ENCODE measurements at places on chromosomes 5 and 9.

DNA sequence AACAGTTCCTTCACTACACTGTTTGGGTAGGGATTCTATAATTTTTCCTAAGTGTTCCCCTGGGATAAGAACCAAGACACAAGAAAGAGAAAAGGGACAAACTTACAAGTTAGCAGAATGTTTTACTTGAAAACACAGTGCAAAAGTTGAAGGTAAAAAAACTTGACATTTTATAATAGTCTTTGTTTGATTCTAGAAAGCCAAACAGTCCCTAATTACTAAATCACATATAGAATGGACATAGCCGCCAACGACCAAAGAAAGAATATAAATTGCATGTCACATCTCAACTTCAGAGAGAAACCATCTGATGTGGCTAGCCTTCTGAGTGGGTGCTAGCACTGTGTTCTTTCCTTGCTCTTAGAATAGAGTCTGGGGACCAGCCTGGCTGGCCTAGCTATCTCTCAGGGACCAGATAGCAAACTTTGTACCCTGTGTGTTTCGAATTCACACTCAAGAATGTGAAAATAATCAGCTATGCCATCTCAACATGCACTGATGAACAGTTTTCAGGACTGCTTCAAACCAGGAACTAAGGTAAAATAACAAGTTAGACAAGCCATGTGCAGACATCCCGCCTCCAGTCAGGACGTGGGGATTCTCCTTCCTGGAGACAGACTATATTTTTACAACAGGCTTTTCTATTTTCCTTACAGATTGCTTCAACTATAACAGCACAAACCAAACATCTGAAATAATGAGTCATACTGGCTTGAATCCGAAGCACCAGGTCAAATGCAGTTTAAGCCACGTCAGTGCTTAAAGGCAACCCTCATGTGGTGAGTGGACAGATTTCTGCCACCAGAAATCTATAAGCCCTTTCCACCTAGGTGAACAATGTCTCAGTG is 53.7 kb downstream of the LHFPL2 start:
- DNase-seq = peak; percentile 31

DNA sequence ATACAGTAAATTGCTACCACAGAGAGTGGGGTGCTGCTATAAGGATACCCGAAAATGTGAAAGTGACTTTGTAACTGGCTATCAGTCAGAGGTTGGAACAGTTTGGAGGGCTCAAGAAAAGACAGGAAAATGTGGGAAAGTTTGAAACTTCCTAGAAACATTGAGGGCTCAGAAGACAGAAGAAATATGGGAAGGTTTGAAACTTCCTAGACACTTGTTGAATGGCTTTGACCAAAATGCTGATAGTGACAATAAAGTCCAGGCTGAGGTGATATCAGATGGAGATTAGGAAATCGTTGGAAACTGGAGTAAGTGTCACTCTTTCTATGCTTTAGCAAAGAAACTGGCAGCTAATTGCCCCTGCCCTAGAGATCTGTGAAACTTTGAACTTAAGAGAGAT is 1158.6 kb upstream of the CDH6 start:
- no peak for DNase-seq

DNA sequence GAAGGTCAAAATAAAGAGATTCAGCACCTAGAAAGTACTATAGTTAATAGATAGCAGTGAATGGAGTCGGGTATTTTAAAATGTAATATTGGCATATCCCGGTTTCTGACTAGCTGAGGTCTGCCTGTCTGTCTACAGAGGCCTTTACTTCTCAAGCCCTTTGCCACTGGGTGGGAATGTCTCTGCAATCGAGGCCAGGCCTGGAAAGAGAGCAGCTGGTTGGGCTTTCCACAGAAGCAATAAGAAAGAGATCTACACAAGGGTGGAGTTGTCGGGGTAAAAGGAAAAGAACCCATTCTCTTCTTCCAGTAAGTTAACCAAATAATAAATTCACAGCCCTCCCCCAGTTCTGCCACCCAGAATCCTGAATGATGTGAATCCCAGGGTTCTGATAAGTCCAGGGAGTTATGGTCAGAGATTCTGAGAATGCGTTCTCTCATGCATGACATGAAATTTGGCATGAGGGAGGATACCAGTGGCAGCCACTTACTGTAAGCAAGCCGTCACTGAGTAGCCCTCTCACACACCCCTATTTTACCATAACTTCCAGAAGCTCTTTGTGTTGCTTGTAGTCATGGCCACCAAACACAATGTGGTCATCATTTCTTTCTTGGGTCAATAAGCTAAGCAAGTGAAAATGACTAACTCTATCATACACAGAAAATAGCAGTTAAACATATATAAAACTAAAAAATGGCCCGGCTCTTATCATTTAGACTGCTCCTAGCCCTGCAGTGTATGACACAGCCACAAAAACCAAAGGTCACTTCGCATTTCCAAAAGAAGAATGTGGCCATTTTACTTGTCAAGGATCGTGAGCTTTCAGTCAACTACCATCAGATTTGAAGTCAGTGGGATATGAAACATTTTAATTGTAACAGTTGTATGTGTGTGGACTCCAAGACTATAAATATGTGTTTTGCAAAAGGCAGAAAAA is 185.0 kb downstream of the GLIS3 start:
- DNase-seq = no peak

DNA sequence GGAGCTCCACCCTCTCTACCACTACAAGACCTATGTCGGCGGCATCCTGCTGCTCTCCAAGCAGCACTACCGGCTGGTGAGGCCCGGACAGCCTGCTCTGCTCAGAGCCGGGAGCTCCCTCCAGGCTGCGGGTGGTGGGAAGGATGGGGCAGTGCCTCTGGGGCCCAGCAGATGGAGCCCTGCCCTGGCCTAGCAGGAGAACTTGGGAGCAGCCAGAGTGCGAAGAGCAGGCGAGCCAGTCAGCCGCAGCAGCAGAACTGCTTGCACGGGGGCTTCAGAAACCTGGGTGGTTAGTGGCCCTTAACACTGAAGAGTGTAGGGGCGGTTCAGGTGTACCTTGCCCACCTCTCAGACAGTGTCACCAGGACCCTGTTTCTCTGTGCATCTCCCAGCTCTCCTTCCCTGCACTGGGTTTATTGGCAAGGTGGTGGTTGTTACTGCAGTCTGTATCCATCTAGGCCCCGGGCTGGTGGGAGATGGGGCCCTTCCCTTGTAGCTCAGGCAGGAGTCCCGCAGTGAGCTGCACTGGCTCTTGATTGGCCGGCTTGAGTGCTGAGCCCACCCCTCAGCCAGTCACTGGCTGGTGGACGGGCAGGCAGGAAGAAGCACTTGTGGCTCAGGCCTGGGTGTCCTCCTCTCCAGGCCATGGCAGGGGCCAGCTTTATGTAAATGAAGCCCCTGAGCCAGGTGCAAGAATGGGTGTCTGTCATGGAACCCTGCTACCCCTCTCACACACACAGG is 7.7 kb downstream of the B4GALT7 start:
- DNase-seq = peak; percentile 67

DNA sequence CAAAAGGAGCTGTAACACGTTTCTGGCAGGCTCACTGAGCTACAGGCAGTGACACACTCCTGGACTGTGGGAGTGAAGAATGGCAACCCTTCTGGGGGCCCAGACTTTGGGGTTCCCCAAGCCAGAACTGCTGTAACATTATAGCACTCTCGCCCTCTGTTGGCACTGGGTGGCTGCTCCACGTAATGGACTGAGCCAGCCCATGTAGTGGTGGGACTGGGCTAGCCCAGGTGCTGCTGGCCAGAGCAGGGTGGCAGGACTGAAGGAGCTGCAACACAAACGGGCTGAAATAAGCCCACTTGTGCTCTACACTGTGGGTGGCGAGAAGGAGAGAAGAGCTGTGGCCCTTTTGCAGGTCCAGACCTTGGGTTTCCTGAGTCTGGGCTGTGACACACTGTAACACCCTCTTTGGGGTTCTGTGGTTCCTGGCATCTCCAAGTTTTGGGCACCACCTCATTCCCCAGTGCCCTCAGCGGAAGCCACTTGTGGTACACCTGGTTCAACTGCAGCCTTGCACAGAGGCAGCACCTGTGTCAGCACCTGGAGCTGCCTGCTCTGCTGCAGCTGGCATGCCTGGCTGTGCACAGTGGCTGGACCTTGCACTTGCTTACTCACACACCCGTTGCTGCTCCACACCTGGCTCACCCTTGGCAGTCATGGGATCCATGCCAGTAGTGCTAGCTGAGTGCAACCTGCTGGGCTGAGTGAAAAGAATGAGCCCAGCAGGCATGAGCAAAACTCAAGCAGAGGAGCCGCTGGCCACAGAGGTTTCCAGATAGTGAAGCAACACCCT is 95.0 kb upstream of the PRR16 start:
- no peak for DNase-seq

DNA sequence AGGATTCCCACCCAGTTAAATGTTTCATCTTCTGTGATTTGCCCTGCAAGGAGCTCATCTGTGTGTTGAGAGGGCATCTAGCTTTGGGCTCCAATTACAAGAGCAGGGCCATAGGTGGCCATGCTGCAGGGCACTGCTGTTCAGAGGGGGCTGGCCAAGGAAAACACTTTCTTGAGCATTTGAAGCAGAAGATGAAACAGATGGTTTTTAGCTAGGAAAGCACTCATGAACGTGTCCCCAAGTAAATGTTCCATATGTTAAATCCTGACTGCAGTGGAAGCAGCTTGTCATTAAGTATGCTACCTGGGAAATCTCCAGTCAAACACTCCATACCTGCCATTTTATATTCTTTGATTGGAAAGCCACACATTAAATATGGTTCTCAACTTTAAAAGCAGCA is 176.6 kb downstream of the FBXL7 start:
- DNase-seq = no peak

GRCh38 chr9:36118706-36119105 is 17.8 kb upstream of the GLIPR2 start:
- DNase-seq = no peak

Measured in erythroblast (primary cell).